ENCODE measurements at places on chromosomes 7 and 10.

GRCh38 chr7:113582471-113582870 is 336.3 kb downstream of the PPP1R3A start:
- no peak for DNase-seq

GRCh38 chr7:88205179-88205578 is 14.7 kb downstream of the SRI start:
- DNase-seq, result no peak

- no peak for DNase-seq
These were observed 28.5 kb downstream of the DNAJB9 start for GRCh38 chr7:108598153-108598552.

DNA sequence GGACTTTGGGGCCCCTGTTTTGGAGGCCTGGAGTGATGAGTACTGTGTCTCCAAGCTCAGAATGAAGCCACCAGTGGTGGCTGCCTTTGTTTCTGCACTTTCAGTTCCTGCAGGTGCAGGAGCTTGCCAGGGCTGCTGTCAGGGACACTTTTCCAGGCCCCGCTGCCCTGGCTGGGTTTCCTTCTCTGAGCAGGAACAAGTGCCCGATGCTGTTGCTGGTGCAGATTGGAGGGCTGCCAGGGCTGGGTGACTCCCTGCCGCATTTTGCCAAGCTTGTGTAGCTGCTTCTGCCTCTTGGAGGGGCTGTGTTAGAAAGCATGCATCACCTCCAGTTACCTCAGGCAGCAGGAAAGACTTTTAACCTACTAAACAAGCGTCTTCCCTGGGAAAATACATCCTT is 211.1 kb downstream of the MGMT start:
- no peak for DNase-seq

DNA sequence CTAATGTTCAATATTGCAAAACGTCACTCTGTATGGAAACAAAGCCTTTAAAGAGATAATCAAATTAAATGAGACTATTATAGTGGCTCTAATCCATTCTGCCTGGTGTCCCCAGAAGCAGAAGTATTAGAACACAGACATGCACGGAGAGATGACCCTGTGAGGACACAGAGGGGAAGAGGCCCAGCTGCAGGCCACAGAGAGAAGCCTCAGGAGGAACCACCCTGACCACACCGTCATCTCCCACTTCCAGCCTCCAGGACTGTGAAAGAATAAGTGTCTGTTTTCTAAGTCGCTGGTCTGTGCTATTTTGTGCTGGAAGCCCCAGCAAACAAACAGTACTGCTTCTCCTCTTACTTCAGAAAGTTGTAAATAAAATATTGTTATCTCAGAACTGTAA is 283.5 kb upstream of the ADARB2 start:
- no peak for DNase-seq

GRCh38 chr10:133527771-133528271 is 658 bp downstream of the CYP2E1 start:
- DNase-seq, result no peak

DNA sequence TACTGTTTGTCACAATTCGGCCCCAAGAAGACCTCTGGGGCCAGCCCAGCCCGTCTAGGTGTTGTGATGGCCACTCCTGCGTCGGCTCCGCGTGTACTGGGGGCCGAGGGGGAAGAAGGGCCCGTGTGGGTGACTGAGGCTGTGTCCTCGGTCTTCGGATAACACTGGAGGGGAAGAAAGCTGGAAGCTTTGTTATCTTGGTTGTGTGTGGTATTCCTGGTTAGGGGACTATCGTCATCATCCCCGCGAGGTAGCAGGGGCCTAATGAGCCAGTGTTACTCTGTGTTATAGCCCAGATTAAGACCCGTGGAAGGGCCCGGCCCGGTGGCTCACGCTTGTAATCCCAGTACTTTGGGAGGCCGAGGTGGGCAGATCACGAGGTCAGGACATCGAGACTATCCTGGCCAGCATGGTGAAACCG is 854 bp downstream of the MTG1 start:
- DNase-seq, result no peak

DNA sequence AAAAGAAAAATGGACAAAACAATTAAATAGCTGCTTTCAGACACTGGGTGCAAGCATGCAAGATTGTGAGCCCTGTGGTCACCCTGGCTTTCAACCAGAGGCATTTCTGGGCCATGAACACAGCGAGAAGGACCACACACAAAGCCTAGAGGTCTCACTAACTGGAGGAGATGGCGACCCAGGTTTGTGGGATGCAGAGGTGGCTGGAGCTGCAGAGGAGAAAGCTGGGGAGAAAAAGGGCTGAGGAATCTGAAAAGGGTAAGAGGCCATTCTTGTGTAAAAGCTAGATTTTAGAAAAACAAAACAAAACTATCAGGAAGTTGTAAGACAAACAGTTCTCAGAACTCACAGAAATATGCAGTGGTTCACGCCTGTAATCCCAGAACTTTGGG is 30.1 kb upstream of the PTPRN2 start:
- no peak for DNase-seq

DNA sequence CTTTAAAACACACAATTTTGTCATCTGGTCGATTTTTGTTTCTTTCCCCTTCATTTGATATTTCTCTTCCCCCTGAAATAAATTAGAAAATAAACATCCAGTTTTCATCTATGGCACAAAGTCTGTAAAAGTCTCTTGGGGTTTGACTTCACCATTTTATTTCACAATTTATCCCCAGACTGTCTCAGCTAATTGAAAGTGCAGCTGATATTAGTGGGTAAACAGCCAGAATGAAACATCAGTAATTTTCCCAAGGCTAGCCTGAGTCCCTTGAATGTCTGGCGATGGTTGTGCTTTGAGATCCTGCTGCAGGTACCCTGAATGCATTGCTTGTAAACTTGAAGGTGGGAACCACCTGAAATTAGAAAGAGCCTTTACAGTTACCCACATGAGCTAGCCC is 60.6 kb upstream of the NEBL start:
- no peak for DNase-seq

DNA sequence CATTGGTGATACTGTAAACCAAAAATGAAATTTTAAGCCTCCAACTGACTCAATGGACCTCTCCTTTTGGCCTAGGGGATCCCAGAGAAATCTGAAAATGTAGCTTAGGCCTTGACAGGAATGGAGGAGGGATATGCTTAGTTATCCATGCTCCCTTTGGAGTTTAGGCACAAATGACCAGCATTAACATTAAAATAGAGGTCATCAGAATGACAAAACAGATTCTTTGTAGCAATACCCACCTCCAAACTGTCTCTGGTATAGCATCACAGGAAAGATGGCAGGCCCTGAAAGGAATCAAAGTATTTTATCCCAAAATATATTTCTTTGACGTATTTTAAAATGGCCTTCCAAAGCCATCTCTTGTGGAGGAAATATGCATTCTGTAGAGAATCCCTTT is 39.1 kb upstream of the LRRN3 start:
- no peak for DNase-seq

DNA sequence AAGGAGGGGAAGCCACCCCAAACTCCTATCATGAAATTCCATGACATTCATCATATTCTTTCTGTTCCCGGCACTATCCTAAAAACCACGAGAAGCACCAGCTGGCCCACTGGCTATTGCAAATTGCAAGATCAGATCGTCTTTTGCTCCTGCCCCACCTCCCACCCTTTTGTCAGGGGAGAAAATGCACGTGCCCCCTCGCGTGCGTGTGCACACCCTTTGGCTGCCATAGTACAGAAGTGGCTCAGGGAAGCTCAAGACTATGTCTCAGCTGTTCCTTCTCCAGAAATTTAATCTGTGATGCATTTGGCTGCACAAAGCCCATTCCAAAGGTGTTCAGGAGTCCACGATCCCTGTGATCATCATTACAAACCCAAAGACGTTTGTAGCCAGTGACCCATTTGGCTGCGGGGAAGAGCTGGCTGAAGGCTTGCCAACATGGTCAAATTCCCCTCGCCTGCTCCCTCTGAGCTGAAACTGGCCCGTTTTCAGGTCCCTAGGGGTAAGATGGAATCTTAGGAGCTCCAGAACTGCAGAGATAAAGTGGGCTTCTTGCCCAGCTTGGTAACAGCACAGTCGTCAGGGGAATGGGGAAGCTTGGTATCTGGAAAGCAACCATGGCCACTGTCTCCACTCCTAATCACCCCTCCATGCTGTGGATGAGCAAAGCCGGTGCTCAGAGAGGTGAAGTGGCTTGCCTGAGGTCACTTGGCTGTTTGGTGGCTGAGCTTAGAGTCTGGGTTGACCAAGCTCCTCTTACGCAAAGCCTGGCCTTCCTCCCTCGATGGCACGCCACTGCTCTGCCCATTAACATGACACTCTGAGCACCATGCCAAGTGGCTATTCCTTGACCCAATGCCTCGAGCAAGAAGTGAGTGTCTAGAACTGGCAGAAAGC is 155.4 kb downstream of the NEURL1 start:
- no peak for DNase-seq

DNA sequence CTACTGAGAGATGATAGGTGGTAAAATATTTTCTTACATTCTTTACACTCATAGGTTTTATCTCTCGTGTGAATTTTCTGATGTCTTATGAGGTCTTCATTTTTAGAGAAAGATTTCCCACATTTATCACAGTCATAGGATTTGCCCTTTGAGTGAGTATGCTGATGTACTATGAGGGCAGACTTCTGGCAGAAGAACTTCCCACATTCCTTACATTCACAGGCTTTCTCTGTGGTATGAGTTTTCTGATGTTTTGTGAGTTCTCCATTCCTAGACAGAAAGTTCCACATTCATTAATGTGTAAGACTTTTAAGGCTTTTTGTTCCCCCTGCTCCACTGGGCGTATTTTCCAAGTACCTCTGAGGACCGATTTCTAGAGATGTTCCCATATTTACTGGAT is 23.5 kb downstream of the ZNF25 start:
- DNase-seq, result no peak

GRCh38 chr7:136912339-136912738 is 43.9 kb downstream of the CHRM2 start:
- DNase-seq, result no peak

DNA sequence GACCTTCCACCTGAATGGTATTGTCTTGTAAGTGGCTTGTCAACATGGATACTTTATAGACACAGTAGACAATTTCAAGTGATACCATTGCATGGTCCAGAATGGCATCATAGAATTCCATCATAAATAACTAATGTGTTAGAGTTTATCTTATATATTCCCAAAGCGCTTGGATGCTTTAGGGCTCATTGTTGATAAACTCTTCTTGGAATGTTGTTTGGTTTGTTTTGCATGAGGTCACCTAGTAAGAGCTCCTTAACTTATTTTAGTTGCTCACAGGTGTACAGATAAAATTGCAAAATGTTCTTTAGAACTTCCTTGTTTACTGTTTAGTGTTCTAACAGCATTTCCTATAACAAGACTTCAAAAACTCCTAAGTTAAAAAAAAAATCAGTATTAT is 36.8 kb downstream of the SRI start:
- no peak for DNase-seq

- no peak for DNase-seq
These were observed 36.1 kb downstream of the PSAP start for GRCh38 chr10:71814922-71815411.

GRCh38 chr10:11089272-11089671 is 71.6 kb downstream of the CELF2 start:
- no peak for DNase-seq

GRCh38 chr7:152759949-152760853 is 649 bp downstream of the ACTR3B start:
- DNase-seq, result no peak

DNA sequence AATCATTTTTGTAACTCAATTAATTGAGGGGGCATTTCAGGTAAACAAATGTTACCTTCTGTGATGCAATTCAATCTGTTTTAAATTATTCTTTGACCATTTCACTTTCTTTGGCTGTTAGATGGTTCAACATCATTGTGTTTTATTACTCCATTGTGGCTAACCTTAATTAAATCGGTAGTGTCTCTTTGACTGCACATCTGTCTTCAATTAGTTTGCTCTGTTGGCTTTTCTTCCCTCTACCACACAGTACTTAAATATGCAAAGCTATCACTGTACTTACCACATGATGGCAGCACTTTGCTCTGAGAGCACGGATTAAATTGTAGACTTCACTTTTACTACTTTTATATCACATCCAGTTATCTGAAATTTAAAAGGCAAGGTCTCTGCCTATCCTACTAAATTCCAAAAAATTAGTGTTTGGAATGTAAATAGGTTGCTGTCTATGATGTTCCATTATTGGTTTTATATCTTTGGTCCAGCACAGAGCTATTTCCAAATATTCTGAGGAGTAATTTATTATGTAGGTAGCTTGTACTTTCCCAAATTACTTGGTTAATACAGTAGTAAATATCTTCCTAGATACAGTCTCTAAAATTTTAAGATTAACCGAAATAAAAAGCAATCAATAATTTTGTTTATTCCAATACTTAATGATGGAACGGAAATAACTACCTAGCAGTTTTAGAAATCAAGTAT is 352.0 kb downstream of the PCLO start:
- peak; percentile 48 for DNase-seq

GRCh38 chr10:125156739-125157480 is 3.5 kb downstream of the CTBP2 start:
- DNase-seq, result no peak

- no peak for DNase-seq
These were observed 8.1 kb downstream of the TMEM120A start for GRCh38 chr7:75986147-75986781.

DNA sequence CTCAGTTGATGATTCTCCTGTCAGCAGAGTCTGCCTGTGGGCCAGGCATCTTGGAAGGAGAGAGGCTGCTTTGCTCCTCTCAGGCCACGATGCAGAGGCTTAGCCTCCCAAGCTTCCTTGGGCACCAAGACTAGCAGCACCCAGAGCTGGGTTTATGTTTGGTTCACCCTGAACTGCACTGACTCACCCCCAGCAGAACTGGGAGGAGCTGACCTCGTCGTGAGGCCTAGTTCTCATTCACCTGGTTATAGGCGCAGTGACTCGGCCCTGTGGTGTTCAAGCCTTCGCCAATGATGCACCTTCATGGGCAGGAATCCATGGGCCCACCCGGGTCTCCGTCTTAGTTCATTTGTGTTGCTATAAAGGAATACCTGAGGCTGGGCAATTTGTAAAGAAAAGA is 122.0 kb upstream of the ZNF438 start:
- no peak for DNase-seq

DNA sequence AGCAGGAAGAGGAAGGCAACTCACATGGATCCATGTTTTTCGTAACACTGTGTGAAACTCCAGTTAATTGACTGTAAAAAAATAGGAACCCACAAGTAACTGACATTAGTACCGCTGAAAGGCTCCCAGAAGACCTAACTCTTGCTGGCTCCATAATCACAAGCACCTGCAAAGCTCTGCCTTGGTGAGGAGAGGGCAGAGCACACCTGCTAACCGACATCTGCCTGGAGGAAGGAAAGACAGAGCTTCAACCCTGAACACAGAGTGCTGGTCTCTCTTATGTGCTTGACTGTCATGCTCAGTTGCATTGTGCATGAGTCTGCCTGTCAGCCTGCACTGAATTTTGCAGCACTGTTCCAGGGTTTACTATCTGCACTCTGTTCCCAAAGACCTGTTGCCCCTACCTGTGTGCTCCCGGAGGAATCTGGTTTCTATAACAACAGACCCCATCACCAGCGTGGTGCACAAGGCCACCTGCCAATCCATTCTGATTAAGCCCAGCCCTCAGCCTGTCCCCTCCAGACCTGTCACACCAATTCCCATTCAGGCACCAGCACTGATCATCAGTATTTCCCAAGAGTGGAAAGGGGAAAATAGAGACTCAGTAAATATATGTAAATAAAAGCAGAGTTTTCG is 63.1 kb upstream of the ANKRD1 start:
- no peak for DNase-seq

All from Panc1 (cell line).